ENCODE measurements at places on chromosomes 3 and 15.

GRCh38 chr3:101142160-101142559 lies 148.9 kb upstream of the ABI3BP start:
- DNase-seq = no peak

- no peak for DNase-seq
These were observed 33.1 kb downstream of the POLG start for GRCh38 chr15:89301304-89302089.

- peak; percentile 27 for DNase-seq
These were observed 243.9 kb downstream of the TBL1XR1 start for GRCh38 chr3:176953106-176954060.

DNA sequence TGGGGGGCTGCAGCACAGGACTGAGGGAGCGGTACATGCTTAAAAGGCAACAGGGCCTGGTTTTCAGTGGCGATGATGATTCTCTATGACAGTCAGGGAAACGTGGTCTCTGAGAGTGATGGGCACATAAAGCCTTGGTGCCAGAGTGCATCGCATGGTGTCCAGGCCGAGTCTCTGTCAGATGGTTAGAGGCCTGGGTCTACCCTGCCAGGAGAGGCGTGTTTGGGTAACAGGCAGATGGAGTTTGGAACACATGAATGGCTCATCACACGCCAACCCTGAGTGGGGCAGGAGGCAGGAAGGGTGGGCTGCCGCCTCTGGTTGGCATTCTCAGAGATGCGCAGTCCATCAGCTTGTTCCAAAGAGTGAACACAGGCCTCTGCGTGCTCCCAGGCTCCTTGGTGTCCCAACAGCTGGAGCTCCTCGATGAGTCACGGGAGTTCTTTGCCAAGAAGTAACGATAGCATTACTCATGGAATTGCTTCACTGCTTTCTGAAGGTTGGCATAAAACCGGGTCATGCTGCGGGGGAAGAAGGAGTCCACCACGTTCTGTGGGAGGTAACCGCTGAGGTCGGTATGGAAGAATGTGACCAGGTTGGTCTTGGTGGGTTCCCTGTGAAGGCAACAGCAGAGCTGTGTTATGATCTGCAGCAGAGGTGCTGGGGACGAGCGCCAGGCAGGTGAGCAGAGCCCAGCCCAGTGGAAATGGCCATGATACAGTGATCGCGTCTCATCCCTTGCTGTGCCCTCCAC lies 11.0 kb downstream of the STARD5 start:
- DNase-seq = peak; percentile 99

DNA sequence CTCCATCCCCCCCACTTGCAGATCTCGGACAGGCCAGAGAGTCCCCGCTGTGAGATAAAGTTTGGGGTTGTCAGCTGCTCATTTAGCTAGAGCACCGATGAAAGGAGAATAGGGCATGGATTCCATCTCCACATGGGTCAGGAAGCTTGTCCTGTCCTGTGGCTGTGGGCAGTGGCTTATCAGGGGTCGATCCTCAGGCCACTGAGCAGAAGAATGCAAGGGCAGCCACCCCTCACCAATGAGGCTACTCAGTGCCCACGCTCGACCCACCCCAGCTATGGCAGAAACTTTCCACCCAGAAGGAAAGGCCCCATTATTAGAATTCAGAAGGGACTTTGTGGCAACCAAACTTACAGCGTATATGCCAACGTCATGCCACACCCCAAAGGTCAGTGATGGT lies 43.3 kb downstream of the CPN2 start:
- no peak for DNase-seq

DNA sequence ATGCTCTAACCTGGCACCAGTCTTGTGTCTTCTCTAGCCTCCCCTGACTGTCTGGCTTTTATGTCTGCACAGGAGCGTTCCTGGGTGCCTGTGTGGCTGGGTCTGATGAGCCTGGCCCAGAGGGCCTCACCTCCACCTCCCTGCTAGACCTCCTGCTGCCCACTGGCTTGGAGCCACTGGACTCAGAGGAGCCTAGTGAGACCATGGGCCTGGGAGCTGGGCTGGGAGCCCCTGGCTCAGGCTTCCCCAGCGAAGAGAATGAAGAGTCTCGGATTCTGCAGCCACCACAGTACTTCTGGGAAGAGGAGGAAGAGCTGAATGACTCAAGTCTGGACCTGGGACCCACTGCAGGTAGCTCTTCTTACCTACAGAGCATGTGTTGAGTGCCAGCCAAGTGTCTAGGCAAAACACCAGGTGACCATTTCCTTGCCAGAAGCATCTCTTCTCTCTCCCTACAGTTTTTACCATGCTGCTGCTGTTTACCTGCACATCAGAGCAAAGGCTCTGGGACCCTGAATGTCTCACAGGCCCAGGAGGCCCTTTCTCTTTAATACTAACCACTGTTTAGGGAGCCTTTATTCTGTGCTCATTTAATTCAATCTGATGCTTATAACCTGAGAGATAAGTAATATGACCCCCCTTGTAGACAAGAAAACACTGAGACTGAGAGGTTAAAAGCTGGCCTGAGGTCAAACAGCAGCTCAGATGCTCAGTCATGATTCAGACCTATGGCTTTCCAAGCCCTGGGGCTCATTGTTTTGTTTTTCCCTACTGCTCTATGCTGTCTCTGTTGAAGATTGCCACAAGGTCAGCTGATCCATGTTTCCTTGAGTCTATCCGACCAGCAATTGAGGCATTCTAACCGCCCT lies 10.4 kb downstream of the PODXL2 start:
- peak; percentile 35 for DNase-seq

DNA sequence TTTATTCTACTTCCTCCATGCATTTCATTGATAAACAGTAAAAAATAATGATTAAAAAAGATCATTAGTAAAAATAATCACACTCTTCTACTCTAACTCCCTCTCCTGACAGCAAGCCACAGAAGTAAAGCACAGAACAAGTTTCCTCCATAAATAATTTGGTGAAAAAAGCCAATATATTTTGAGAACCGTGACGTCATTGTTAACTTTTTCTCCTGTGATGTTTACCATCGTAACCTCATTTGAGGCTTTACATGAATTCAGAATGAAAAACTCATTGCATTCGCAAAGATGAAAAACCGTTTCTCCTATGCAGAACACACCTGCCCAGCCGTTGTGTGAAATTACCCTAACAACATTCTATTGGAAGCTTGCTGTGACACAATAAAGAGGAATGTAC lies 120.7 kb downstream of the NSUN3 start:
- DNase-seq = no peak

- DNase-seq = no peak
These were observed 475.4 kb upstream of the CNTN3 start for GRCh38 chr3:75089841-75090240.

DNA sequence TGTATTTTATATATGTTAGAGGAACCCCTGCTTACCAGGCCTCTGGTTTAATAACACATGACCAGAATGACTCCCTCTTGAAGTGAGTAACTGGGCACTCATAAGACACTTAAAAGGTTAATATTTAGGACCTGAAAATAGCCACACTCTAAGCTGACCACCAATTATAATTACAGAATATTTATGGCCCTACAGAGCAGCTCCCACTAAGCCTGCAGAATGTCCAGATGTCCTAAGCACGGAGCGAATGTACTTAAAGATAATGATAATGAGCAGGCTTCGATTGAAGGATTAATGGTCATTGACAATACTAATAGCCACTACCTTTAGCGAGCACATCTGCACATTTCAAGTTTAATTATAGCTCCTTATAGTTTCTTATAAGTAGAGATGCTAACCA lies 22.8 kb upstream of the KCTD6 start:
- no peak for DNase-seq

- no peak for DNase-seq
These were observed 151.7 kb upstream of the PTPRG start for GRCh38 chr3:61409638-61410037.

GRCh38 chr15:69535101-69535638 lies 82.6 kb downstream of the RPLP1 start:
- DNase-seq = peak; percentile 17

DNA sequence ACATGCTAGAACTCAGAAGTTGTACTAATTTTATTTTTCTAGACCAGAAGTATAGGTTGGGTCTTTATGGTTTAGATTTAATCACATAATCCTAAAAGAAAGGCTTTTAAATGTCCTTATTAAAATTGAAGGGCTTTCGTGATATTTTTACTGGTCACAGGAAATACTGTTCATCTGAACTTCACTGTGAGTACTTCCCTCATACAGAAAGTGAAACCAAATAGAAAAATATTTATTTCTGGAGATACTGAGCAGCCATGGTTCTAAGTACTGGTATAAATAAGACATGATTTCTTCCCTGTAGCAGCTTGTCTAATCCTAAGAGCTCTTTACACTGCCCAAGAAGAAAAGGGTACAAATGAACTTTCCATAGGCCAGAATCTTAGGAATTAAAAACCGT lies 2.0 kb downstream of the SNRK start:
- peak; percentile 21 for DNase-seq

DNA sequence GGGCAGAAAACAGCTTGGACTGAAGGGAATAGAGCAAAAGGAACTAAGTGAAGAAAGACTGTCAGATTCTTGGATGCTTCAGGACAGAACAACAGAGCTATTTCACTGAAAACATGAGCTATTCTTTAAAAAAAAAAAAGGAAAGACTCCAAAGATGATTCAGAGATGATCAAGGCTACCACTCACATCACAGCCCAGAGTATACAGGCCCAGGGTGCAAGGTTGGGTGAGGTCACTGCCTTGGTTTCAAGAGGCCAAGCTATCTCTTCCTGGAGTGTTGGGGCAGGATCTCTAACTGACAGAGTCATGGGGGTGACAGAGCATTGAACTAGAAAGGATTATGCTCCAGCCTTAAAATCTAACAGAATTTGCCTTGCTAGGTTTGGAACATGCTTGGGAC lies 118.1 kb downstream of the AGBL1 start:
- DNase-seq = no peak

DNA sequence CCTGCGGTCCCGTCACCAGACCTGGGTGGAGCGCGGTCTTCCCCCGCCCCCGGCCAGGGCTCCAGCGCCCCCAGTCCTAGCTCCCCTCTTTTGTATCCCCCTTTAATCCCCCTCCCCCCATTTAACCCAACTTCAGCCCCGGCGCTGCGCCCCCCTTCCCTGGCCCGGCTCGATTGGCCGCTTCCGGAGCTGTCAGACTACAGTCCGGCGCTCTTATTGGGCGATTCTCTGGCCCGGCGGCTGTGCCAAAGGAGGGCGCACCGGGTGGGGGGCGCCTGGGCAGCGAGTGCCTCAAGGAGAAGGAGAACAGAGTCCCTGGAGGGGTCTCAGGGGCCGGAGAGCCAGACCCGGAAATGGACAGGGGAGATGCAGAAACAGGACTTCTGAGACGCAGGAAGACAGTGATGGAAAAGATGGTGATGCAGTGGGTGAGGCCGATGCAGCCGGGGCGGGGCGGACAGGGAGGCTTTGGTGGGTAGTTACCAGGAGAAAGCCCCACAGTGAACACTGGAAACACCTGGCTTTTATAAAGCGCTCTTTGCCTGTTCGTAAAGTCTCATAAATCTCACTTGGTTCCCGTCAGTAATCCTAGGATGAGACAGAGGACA lies 1.2 kb upstream of the ADCY5 start:
- DNase-seq = no peak

- DNase-seq = no peak
These were observed 11.4 kb downstream of the PLA2G4E start for GRCh38 chr15:42009474-42009873.

DNA sequence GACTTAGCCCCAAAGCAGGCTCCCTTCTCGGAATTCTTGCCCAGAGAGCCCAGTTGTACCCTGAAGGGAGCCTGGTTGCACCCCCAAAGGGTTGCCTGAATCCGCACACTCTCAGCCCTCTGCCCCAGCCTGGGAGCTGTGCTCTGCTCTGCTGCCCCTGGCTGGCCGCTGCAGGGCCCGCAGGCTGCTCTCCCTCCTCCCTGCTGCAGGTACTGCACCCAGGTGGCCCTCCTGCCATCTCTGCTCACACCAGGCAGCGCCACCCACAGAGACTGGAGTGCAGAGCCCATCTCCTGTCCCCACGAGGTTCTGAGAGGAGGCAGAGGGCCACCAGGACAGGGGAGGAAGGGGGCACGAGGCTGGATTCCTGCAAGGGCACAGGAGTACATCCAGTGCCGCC lies 134.2 kb upstream of the NSMCE3 start:
- no peak for DNase-seq

- DNase-seq = no peak
These were observed 74.1 kb upstream of the PRR23C start for GRCh38 chr3:139118835-139119234.

- DNase-seq = no peak
These were observed 45.4 kb downstream of the TM4SF4 start for GRCh38 chr3:149519912-149520311.

GRCh38 chr15:44537735-44538240 lies 841 bp downstream of the EIF3J start:
- peak; percentile 30 for DNase-seq

GRCh38 chr15:68807249-68807648 lies 13.4 kb downstream of the ANP32A start:
- no peak for DNase-seq

DNA sequence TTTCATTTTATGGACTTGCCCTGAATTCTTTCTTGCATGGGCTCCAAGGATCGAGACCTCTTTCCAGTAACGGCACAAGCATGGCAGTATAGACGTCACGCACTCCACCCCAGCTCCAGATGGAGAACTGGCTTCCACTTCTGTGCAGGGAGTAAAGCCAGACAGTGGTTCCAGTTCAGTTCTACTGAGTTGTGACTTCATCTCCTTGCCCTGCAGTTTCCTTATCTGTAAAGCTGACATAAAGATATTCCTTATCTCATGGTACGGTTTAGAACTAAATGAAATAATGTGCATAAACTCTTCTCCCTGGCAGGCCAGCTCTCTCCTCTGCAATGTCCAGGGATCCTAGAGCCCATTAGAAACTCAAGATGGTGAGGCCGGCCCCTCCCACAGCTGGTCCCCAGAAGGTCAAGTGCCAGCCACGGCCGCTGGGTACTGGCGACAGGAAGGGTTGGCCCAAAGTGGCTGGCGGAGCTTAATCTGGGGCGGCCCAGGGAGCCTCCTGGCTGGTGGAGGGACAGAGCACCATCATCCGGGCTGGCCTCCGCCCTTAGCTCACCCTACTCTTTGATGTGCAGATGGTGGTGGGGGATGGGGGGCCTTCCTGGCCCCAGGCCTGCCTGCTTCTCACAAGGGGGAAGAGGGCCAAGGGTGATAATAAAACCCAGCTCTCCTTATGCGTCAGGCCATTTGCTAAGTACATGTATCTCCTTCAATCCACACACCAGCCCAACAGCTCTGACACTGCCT lies 7.2 kb downstream of the MESP2 start:
- DNase-seq = no peak

- no peak for DNase-seq
These were observed 339.5 kb upstream of the DNAJC19 start for GRCh38 chr3:181329024-181329423.

DNA sequence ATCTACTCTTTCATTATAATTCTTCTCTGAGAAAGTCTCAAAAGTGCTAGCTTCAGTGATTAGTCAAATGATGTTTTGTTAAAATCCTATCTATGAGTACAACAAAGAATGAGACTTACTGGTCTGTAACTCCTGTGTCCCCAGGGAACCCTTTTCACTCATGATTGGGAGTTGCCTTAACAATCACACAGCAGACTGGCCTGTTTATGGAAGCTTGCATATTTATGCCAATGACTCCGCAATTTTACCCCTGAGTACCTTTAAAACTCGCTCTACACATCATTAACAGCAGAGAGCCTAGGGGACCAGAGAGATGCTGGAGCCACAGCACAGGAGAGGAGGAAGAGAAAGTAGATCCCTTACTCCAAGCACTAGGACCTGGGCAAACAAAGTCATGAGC lies 628.1 kb downstream of the IGSF11 start:
- no peak for DNase-seq

Measured in bronchial epithelial cell (primary cell).